ENCODE measurements at places on chromosomes 12 and 14.

- DNase-seq = no peak
Measured at GRCh38 chr12:124459852-124460645, 107.4 kb downstream of the NCOR2 start.

GRCh38 chr12:29398495-29398894 lies 17.5 kb upstream of the ERGIC2 start:
- DNase-seq = no peak

- no peak for DNase-seq
Measured at GRCh38 chr12:123223241-123223668, 9.7 kb downstream of the MPHOSPH9 start.

DNA sequence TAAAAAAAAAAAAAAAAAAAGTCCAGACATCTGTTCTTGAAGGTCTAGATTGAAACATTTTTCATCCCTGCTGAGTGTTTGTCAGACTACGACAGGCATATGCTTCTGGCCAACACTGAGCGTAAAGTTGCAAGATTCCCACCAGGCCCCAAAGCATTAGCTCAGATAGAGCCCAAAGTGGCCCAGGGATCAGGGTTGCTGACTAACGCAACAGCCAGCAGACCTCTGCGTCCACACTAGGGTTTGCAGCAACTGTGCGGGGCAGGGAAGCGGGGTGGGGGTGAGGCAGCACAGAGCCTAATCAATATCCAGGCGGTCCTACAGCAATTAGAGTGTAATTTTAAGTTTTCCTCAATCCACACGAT lies 55.7 kb downstream of the SSH1 start:
- DNase-seq = no peak

- no peak for DNase-seq
Measured at GRCh38 chr12:49702009-49702408, 5.2 kb downstream of the FMNL3 start.

DNA sequence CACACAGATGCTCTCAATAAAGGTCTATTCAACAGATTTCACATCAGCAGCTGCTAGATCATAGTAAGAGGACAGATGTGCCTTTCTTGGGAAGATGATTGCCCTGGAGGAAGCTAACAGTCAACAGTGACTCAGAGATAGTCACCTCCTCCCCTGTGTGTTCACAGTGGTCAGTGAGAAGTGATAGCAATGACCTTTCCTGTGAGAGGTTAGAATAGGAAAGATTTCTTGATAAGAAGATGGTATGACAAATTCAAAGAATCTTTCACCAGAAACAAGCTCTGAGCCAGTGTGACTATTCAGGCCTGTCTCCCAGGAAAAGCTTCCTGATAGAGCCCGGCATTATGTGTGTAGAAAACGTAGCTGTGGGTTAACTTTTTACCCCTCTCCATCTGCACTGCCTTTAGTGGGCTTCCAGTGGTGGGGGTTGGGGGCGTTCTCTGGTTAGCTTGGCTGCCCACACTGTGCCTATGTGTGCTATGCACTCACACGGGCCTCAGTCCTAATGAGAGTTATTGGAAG lies 66.4 kb upstream of the ARHGAP5 start:
- no peak for DNase-seq

DNA sequence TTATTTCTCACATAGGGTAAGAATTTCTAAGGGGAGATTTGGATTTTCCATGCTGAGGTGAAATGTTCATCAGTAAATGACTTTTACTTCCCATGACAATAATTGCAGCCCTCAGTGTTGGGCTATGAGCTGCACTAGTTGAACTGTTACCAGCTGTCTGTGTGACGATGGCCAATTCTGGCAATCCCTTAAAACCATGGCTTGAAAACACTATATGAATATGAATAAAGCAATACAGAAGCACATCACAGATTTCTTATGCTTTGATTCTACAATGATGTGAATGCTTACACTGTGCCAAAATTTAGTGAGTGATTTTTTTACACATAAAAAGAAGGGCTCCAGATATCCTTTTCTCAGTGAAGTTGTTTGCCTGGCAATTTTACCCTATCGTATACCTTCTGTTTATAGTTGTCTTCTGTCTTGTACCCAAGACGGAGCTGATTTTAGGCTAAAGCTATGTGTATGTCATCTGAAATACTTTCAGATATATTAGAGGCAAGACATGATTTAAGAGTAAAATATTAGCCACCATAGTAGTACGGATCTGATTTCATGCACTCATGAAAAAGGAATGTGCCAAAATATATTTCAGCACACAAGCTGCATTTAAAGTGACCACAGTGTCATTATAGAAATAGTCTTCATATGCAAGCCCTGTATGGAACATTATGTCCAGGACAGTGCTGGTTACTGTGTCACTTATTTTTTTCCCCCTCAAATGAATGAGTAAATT lies 52.0 kb downstream of the SLC38A4 start:
- DNase-seq = no peak

DNA sequence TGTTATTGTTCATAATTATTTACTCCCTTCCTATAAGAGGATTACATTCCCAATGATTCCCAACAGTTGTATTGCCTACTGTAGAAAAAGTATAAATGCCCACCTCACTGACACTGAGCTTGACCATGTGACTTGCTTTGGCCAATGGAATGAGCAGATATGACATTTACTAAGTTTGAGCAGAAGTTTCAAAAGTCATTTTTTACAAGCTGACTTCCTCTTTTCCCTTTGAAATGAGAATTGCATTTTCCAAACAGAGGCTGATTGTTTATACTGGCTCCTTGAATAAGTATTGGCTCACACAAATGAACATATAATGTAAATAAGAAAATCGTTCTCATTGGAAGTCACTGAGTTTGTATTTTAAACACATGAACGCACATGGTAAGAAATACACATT lies 116.4 kb upstream of the LRFN5 start:
- DNase-seq = no peak

DNA sequence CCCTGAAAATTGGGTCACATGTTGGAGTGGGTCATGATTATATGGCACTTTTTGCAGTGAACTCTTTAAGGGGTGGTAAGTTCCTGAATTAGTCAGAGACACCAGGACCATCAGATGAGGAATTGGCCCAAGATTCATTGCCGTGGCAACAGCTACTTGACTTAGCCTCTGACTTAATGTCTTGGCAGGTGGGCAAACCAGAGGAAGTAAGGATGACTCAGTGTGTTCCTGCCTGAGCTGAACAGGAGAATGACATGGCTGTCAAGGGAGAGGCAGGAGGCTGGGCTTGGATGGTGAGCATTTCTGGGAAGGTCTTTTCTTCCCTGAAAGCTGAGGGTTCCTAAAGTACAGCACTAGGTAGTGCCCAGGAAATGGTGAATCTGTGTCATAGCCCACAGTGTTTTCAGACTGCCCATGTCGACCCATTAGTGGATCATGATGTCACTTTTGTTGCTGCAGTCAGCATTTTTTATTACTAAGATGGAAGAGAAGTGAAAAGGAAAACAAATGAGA lies 170.1 kb upstream of the PWP1 start:
- DNase-seq = no peak

- no peak for DNase-seq
Measured at GRCh38 chr12:76786986-76787385, 23.1 kb downstream of the ZDHHC17 start.

All from HEK293T (cell line).